ENCODE measurements at places on chromosomes 1 and 21. TPM values are rescaled to one million over a fixed set of nuclear protein-coding genes. Genes with fewer than 3 reads are reported as not detected.

FUCA1 gene
- 23.4 TPM for total RNA-seq

CYP4A22 gene
- not detected for total RNA-seq

CLCA4 gene
- total RNA-seq, result not detected

CLEC20A gene
- not detected for total RNA-seq

LCA5L gene
- total RNA-seq, result 0.40 TPM

OTUD3 gene
- total RNA-seq, result 9.7 TPM

MPL gene
- total RNA-seq, result not detected

OPTC gene
- not detected for total RNA-seq
